ENCODE measurements at places on chromosomes 16 and 17.

DNA sequence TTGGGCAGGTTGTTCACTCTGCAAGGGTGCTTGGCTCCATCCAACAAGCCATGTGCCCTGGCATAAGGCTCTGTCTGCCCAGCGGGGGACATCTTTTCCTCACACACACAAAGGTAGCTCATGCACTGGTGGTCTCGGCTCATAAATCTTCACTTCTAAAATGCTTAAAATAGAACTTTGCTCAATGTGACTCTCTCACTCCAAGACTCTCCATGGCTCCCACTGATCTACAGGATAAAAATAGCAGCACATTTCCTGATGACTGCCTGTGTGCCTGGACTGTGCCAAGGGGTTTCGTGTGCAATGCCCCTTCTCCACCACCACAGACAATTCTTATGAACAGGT, 15.1 kb upstream of the CIBAR2 start:
- no peak for DNase-seq

DNA sequence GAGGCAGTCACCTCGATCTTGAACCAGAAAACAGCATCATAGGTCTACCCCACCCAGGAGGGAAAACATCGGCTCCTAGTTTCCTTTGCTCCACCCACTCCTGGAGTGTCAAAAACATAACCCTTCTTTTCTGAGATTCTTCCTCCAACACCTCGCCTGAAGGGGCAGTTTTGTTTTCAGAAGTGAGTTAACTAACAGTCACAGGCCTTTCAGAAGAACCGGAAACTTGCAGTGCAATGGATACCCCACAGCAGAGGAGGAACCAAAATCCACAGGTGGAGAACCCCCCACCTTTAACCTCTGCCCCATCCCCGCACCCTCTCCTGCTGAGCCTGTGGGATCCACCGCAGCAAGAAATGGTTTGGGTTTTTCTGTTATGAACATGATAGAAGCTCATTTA, 7.8 kb upstream of the TEX2 start:
- no peak for DNase-seq

GRCh38 chr17:27748360-27748825, 51.9 kb downstream of the NOS2 start:
- no peak for DNase-seq

- DNase-seq: peak; percentile 83
Measured at GRCh38 chr17:38703742-38704605, 1.1 kb upstream of the MLLT6 start.

- DNase-seq: no peak
Measured at GRCh38 chr16:12195296-12195695, 218.8 kb downstream of the SNX29 start.
